NCI-H446 (cell line): ENCODE measurements at places on chromosomes 13 and 19.
A peak's percentile ranks its signal among the peaks of the same experiment; 100 is the strongest.

- no peak for DNase-seq
These were observed 661.0 kb upstream of the SPRY2 start for GRCh38 chr13:81001828-81002385.

DNA sequence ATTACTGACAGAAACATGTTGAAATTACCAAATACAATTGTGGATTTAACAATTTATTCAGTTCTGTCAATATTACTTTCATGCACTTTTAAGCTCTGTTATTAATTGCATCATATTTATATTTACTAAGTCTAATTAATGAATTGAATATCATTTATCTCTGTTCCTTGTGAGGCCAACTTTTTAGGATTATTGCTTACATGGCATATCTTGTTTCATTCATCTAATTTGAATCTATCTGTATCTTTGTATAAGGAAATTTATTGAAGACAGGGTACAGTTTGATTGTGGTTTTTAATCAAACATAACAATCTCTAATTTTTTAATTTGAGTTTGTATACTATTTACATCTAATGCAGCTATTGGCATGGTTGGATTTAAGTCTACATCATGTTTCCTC, 249.9 kb upstream of the GPC6 start:
- DNase-seq: no peak

DNA sequence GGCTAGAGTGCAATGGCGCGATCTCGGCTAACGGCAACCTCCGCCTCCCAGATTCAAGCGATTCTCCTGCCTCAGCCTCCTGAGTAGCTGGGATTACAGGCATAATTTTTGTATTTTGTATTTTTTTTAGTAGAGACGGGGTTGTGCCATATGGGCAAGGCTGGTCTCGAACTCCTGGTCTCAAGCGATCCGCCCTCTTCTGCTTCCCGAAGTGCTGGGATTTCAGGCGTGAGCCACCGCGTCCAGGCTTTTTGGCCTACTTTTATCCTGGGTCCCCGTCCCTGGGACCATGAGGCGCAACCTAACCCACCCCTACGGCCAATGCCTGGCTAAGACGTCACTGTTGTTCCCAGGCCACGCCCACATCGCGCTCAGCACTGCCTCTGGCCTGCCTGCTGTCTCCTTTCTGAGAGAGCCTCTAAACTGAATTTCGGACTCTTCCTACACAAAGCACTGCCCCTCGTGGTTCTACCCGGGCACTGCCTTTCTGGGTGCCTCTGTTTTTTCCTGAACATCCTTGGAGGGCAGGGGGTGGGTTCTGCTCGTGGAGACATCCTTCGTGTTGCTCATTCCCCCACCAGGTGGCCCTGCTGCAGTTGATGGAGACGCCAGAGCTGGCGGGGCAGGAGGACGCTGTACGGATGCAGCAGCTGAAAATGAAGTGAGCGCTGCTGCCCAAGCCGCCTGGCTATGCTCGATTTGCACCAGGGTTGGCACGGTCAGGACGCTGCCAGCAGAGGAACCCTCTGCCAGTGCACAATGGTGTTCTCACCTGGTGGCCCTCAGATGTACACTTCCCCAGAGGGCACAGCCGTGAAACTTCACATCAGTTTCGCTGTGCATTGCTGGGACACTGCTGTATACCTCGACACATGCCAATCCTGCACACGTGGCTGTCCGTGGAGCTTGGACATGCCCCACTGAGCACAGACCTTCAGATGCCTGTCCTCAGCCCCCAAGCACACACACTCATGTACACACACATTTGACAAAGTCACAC, 2.0 kb downstream of the REX1BD start:
- DNase-seq: peak; percentile 33

DNA sequence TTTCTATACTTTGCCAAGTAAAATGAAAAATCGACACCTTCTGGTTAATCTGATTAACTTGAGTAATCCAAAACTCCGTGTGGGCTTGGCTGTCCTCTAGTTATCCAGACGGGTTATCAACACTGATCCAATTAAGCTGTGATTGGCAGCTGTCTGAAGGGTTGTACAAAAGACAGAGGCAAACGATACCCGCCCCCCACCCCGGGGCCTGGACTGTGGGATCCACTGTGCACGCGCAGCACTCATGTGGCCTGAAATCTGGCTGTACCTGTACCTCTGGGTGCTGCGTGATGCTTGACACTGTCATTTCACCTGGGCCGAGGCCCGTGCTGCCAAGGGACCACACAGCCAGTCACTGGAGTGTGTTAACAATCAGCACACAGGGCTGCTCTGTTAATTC, 53.5 kb downstream of the COL4A2 start:
- no peak for DNase-seq

DNA sequence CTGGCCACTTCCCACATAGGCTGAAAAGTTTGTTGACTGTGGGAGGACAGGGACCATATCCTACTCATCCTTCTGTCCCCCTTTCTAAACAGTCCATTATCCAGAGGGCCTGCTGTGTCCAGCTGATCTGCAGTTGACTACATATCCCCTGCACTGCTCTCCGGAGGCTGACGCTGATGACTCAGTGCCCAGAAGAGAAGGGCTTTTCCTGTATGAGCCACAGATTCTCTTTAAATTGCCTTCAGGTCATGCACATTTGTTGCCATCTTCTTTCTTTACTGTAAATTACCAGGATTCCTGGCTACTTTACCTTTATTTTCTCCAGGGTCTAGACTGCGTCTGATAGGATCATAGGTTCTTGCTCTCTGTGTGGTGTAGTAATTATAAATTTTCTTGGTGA, 125.2 kb downstream of the LACC1 start:
- DNase-seq: no peak

DNA sequence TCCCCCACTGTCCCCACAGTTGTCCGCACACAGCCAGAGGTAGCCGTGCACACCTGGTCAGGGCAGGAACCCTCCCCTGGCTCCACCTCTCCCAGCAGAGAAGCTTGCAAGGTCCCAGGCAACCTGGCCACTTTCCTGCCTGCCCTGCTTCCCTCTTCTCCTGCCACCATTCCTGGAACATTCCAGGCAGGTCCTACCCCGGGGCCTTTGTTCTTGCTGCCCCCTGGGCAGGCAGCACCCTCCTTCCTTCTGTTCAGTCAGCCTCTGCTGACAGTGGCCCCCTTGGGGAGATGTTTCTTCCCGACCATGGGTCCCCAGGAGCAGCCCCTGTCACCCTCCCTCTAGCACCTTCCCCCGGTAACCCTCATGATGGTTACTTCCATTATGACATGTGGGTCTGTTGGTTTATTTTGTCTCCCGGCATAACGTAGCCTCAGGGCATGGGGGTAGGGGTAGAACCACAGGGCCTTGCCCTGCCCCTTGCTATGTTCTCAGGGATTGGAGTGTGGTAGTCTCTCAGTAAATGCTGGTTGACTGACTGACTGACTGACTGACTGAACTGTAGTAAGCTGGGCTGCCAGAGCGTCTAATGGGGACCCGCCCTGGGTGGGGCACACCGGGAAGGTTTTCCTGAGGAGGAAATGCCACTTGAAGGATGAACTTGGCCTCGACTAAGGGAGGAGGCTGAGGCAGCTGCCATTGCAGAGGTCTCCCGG, 10.8 kb downstream of the PAK4 start:
- no peak for DNase-seq

- no peak for DNase-seq
These were observed 526.2 kb downstream of the UQCRFS1 start for GRCh38 chr19:28686756-28687155.

- DNase-seq: peak; percentile 6
These were observed 28.2 kb downstream of the GPC6 start for GRCh38 chr13:93254775-93255174.

GRCh38 chr13:22455036-22455435, 725.7 kb upstream of the SGCG start:
- DNase-seq: no peak

DNA sequence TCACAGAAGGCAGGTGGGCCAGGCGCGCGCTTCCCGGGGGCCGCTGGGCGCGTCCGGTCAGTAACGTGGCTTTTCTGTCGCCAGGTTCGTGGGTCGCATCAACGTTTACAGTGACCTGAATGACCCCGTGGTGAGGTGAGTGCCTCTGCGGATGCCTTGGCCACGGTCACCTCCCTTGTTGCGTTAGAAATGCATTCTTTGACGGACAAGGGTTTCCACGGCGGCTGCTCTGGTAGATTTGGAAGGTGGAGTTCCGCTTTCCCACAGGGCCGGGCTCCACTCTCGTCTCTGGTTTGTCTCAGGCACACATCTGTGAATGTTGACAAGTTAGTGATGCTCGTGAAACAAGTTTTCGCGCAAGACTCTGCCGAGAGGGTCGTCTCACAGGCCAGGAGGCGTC, 130.0 kb downstream of the ATP11A start:
- DNase-seq: no peak

DNA sequence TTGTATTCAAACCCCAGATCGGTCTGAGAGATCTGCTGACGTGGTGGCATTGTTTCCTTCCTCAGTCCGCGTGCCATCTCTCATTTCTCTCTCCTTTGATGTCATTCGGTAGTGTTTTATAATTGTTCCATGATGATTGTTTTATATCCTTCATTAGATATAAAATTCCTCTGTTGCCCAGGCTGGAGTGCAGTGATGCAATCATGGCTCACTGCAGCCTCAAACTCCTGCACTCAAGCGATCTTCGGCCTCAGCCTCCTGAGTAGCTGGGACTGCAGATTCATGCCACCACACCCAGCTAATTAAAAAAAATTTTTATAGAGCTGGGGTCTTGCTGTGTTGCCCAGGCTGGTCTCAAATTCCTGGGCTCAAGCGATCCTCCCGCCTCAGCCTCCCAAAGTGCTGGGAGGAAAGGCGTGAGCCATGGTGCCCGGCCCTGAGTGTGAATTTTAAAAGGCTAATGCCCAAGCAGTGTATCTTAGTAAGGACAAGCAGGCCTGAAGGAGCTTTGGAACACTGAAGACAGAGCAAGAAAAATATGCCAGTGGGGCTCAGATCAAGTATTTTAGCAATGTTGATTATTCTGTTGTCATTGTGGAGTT, 5.3 kb downstream of the ZNF57 start:
- DNase-seq: no peak

GRCh38 chr13:26508885-26509284, 48.6 kb upstream of the WASF3 start:
- no peak for DNase-seq

- DNase-seq: no peak
These were observed 207.9 kb upstream of the UFM1 start for GRCh38 chr13:38141792-38142191.

- DNase-seq: no peak
These were observed 224.4 kb downstream of the OXGR1 start for GRCh38 chr13:96769874-96770273.
